ENCODE measurements at places on chromosomes 7 and 10.

DNA sequence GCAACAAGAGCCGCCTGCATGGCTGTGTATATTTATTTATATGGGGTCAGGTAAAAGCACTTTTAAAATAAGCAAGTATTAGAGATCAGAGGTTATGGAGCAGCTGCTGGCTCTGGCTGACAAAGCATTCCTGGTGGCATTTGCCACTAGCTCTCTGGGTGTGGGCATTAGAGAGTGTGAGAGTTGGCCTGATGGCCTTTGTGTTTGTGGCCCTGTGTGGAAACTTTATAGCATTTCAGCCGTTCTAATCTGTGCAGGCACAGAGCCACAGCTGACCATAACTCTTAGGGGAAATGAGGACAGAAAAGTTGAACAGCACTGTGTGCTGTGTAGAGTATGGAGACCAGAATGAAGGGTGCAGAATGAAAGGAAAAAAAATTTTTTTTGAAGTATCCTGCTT lies 118.9 kb downstream of the AUTS2 start:
- DNase-seq, result no peak

- no peak for DNase-seq
These were observed 496.9 kb upstream of the CELF2 start for GRCh38 chr10:10520491-10521385.

- no peak for DNase-seq
These were observed 39.8 kb upstream of the ZNF37A start for GRCh38 chr10:38054361-38054797.

- DNase-seq, result no peak
These were observed 230.6 kb downstream of the TWIST1 start for GRCh38 chr7:18886832-18887231.

DNA sequence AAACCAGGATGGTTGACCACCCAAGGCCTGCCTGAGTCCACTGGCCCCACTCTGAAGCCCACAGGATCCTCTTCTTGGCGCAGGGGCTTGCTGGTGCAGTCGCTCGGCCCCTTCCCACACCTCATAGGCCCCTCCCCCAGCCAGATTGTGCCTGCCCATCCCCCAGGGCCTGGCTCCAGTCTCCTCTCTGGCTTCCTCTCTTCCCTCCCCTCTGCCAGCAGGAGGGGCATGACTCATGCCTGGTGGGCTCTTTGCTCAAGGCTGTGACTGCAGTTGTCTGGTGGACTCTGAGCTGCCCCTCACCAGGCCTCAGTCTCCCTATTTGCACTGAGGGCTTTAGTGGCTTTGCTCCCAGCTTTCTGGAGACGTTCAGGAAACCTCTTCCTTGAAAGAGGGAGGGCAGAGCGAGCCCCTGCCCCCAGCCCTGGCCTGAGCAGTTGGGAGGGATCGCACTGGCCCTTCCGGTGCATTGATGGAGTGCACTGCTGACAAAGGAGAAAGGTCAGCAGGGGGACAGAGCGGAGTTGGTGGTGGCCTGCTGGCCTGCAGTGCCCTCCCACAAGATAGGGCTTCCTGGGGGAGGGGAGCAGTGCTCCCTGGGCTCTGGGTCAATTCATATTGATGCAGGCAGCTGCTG lies 60.7 kb downstream of the ZMIZ1 start:
- no peak for DNase-seq

Measured in activated effector memory CD4-positive, alpha-beta T cell treated with Interleukin-2 at 50 U/mL for 16 hours (primary cell).